Right forelimb (tissue), 1 donor: ENCODE measurements at places on chromosomes 7 and 10.

- no peak for DNase-seq
Observed at GRCh38 chr10:72460284-72460876, 105.7 kb upstream of the DNAJB12 start.

- DNase-seq = no peak
Observed at GRCh38 chr7:15571301-15571878, 9.6 kb upstream of the AGMO start.

DNA sequence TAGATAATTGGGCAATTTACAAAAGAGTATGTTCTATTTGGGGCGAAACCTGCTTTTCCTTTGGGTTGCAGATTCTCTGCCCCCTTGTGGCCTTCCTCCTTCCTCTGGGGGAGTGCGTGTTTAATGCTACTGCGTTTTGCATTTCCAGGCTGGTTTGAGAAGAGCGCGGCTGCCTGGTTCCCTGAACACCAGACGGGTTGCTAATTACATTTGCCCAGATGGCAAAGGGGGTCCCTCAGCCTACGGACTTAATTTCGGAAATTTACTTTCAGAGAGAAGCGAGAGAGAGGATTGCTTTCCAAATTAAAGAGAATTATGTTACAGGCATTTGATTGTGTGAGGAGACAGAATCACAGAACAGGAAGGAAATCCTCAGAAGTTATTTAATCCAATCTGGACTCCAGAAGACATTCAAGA is 91.9 kb upstream of the JAZF1 start:
- no peak for DNase-seq

DNA sequence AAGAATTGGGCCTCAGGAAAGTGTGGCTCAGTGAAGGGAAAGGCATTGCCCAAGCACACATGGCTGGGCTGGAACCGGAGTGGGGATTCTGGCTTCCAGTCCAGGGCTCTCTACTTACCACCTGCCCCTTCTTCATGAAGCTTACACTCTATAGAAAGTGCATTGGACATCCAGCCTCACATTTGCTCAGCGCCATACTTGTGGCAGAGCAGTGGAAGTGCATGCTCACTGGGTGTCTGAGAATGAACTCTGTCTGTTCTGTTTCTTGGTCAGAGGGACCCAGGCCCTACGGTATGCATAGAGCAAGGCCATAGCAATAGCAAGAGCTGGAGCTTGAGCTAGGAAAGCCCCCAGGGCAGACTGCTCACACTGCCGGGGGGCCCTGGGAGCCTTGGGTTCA is 1253.5 kb downstream of the TYW1 start:
- no peak for DNase-seq

GRCh38 chr7:122884186-122884585 is 2.1 kb downstream of the CADPS2 start:
- no peak for DNase-seq

GRCh38 chr10:71725998-71726579 is 6.5 kb upstream of the C10orf105 start:
- no peak for DNase-seq

- DNase-seq = no peak
Observed at GRCh38 chr7:85520175-85520574, 333.3 kb upstream of the SEMA3D start.

DNA sequence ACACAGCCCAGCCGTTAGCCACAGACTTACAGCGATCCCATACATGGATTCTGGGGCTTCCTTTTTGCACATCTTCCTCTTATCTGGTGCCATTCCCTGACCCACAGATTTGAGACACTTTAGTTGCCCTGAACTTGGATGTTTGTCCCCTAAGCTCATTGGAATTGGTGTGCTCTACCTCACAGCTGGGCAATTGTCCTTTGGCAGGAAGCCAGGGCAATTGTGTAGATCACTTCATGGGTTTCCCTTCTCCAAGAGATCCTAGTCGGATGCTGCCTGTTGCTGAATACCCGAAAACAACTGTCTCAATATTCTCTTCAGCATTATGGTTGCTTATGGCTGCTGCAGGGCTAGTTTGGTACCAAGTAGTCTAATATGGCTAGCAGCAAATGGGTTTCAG is 470.7 kb upstream of the MKI67 start:
- DNase-seq = no peak

DNA sequence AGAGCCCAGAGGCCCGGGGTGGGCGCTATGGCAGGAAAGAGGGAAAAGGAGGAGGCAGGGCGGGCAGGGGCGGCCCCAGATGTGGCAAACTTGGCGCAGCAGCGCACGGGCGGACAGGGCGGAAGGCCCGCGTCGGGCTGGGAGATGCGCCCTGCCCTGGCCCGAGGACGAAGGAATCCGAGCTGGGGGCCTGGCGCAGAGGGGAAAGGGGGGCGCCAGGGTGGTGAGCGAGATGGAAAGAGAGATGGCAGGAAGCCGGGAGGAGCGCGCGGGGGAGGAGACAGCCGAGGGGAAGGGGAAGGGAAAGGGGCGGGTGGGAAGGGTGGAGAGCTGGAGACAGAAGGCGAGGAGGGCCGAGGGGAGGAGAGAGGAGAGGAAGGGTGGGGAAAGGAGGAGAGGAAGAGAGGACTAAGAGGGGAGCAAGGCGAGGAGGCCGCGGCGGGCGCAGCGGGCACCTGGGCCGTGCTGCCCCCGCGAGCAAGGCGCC is at the start of gene MARVELD1:
TSS of gene MARVELD1 (plus strand) at position 392 of the 487 bp plus-strand sequence. CDS start 147 bp downstream, outside the sequence.
- peak; percentile 94 for DNase-seq

- DNase-seq = no peak
Observed at GRCh38 chr7:129225931-129226572, 1.2 kb downstream of the AHCYL2 start.

DNA sequence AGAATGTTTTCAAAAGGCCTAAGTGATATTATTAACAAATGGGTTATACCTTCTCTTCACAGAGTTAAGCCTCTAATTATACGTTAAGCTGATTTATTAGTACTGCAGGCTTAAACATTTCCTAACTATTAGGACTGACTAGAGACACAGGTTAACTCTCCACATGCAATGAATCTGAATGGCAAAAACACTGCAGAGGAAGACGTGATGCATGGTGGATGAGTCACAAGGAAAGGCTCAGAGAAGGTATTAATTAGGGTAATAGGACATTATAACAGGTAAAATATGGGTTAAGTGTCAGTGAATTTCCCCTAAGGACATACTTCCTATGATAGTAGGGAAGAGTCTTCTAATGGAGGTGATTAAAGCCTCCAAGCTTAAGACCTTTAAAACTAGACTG is 24.7 kb upstream of the SEM1 start:
- DNase-seq = no peak

GRCh38 chr10:71812913-71813590 is 38.0 kb downstream of the PSAP start:
- no peak for DNase-seq

- no peak for DNase-seq
Observed at GRCh38 chr7:121621937-121622336, 225.8 kb upstream of the FAM3C start.

DNA sequence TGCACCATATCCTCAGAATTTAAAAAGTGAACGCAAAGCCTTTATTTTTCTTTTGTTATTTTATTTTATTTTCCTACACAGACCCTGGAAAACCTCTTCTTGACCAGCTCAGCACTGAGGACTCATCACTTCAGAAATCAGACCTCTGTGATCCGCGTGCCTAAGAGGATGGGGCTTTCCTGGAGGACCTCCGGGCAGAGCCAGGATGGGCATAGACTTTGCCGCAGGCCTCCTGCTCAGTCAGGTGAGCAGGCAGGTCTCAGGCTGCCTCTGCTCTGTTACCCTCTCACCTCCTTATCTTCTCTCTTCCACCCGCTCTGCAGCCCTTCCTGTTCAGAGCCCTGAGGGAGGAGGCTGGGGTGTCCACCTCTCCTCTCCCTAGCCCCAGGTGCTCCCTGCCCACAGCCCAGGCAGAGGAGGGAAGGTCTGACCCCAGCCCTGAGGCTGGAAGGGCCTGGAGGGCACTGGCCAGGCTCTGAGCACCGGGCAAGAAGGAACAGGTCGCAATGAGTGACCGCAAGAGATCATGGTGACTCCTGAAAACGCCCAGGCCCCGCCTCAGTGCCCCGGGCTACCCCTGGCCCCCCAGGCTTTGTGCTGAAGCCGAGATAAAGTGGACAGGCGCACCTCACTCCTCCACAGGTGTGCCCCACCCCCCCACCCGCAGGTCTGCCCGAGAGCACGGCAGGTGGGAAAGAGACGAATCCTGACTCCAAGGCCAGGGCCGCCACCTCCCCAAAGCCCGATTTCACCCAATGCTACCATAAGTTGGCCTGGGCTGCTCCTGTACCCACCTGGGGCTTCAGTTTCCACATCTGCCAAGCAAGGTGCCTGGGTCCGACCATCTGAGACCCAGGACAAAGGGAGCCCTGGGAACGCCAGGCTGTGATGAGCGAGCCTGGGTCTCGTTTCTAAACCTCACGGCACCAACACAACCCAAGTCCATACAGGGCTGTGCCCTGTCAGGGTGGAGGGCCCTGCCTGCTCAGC is 2.8 kb downstream of the CALML5 start:
- DNase-seq = no peak

GRCh38 chr7:6232116-6232515 is 40.3 kb downstream of the CYTH3 start:
- no peak for DNase-seq

DNA sequence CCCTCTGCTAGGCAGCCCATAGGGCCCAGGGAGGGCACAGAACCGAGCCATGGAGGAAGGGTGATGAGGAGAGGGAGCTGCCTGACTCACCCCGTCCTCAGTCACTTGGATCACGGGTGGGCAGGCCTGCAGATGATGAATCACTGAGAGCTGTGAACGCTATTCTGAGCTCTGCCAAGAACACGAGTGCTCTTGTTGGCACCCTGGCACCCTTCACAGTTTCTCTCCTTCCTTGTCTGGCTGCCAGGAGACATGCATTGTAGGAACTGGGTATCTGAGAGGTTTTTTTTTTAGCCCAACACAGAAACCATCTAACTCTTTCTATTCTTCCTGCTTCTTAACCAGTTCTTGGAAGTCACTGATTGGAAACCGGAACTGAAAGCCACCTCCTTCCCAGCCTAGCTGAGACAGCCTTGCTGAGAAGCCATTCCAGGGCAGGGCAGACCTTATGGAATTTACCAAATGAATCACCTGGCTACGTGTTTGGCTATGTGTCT is 82.1 kb downstream of the SLC37A3 start:
- DNase-seq = no peak

DNA sequence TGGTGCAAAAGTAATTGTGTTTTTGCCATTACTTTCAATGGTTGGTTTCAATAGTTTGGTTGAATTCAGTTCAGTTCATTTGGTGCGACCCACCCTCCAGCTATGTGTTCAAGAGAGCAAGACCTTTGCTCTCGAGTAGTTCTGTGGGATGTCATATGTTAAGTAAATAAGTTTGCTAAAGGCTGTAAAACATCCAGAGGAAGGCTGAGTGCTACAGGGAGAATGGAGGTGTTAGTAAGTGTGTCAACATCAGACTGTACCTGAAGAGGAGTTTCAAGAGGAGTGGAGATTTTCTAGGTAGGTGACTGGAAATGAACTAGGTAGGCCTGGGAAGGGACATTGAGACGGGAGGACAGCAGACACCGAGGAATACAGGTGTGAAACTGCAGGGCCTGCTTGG is 147.7 kb downstream of the SH2D4B start:
- no peak for DNase-seq

DNA sequence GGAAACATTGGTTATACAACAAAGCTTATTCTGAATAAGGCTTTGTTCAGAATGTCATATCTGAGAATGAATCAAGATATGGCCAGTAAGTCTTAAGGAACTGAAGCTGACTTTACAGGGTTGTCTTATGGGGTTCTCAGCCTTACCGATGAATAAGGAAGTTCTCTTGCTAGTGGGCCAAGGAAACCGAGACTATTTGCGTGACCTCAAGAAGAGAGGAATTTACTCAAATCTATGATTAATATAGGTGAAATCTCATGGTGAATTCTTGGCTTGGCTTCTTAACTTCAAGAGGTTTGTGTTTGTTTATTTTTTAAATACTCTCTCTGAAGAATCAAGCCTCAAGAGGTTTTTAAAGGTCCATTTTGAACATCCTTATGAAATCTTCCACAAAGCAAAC is 4.7 kb upstream of the MRLN start:
- no peak for DNase-seq

DNA sequence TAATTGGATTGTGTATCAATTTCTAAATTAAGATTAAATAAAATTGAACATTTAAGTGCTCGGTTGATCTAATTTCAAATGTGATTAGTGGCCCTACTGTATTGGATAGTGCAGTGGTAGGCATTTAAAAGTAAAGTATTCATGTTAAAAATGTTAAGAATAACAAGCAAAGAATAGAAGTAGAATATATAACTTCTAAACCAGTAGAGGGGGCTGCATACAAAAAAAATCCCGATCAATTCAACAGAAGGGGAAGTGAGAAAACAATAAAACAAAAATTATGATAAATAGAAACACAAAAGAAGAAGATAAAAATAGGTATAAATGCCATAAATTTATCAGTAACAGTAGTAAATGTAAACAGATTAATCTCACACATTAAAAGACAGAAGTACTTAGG is 24.9 kb upstream of the WDFY4 start:
- DNase-seq = no peak

DNA sequence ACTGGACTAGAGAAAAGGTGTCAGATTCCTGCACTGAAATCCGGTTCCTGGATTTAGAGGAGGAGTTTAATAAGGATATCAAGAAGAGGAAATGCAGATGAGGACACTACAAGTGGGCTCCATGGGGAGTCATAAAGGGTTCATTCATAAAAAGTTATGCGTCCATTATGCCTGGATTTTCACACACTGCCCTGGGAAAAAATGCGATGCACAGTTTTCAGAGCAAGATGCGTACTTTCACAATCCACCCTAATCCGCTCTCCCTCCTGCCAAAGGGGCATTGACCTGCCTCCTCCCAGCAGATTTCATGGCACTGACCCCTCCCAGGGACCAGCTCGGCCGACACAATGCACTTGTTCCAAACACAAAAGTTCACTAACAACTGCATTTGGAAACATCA is 42.2 kb upstream of the OPALIN start:
- DNase-seq = peak; percentile 25

GRCh38 chr7:86939197-86939814 is 120.1 kb downstream of the ELAPOR2 start:
- no peak for DNase-seq

GRCh38 chr7:146654048-146654447 is 537.4 kb downstream of the CNTNAP2 start:
- no peak for DNase-seq
